ENCODE measurements at places on chromosomes 13 and 19. TPM values are rescaled to one million over a fixed set of nuclear protein-coding genes. Genes with fewer than 3 reads are reported as not detected.

The ZNF160 gene
- total RNA-seq = 32.3 TPM

The KLK2 gene
- not detected for total RNA-seq

The ATP11A gene
- 24.1 TPM for total RNA-seq

- H3K27ac ChIP-seq = no peak overlapping the region
- H3K4me3 ChIP-seq = no peak overlapping the region
- DNase-seq = no peak
- no peaks in the 10 kb centered on the region for H3K27me3 ChIP-seq
- H3K4me1 ChIP-seq = peaks cover 7% of the 10 kb centered on the region
- no peaks in the 10 kb centered on the region for H3K36me3 ChIP-seq
Measured at GRCh38 chr13:97566907-97567306, 132.9 kb downstream of the RAP2A start.

GRCh38 chr19:35088131-35088913 is 27.3 kb upstream of the FXYD3 start:
- H3K27ac ChIP-seq = no peak overlapping the region
- peaks cover 24% of the 10 kb centered on the region for H3K4me1 ChIP-seq
- DNase-seq = no peak
- no peak overlapping the region for H3K4me3 ChIP-seq
- H3K36me3 ChIP-seq = no peaks in the 10 kb centered on the region
- no peaks in the 10 kb centered on the region for H3K27me3 ChIP-seq

- H3K4me1 ChIP-seq = peaks cover 32% of the 10 kb centered on the region
- DNase-seq = peak; percentile 25
- no peaks in the 10 kb centered on the region for H3K36me3 ChIP-seq
- H3K27me3 ChIP-seq = no peaks in the 10 kb centered on the region
- H3K27ac ChIP-seq = no peak overlapping the region
Measured at GRCh38 chr19:48967346-48968178, 2.5 kb downstream of the FTL start.

- DNase-seq = no peak
- H3K36me3 ChIP-seq = peaks cover 10% of the 10 kb centered on the region
- H3K4me3 ChIP-seq = no peak overlapping the region
Measured at GRCh38 chr13:97348569-97349100, 85.3 kb upstream of the RAP2A start.

- H3K4me1 ChIP-seq = no peaks in the 10 kb centered on the region
- no peaks in the 10 kb centered on the region for H3K36me3 ChIP-seq
- H3K27ac ChIP-seq = no peak overlapping the region
Measured at GRCh38 chr13:109481040-109481439, 305.3 kb downstream of the IRS2 start.

DNA sequence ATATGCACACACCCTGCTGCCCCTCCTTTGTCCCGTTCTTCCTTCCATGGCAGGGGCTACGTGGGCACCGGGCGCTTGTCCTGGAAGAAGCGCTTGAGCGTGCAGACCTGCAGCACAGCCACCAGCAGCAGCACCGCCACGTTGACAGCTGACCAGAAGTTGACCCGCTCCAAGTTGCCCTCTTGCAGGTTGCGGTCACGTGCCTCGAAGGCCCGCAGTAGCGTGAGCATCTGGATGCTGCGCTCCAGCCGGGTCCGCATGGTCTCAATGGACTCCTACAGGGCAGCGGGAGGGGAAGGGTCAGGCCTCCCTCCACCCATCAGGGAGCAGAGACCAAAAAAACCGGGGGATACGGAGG is 3.1 kb downstream of the TMED1 start:
- DNase-seq = no peak
- H3K4me3 ChIP-seq = no peak overlapping the region
- peaks cover 15% of the 10 kb centered on the region for H3K36me3 ChIP-seq
- H3K27ac ChIP-seq = no peak overlapping the region
- peaks cover 18% of the 10 kb centered on the region for H3K4me1 ChIP-seq

All from body of pancreas (tissue), 4 donors.